ENCODE measurements at places on chromosomes 4 and X.

DNA sequence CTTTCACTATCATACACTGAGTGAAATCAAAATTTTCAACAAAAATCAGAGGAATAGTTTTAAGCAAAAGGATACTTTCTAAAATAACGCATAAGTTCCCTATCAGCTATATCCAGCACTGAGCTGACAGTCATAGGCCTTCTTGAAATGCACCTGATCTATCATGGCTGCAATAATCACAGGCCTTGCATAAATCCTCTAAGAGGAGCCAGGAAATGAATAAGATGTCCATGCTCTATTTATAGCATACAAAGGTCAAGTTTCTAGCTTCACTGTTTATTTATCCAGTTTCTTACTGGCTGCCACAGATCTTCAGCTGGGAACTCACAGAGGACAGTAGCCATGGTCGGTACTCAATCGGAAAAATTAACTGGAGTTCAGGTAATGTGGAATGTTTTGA lies 235.9 kb upstream of the DMD start:
- no peak for DNase-seq

GRCh38 chr4:36308150-36308549 lies 26.7 kb downstream of the DTHD1 start:
- no peak for DNase-seq

GRCh38 chr4:92809381-92809780 lies 505.6 kb downstream of the GRID2 start:
- no peak for DNase-seq

GRCh38 chrX:36436361-36436760 lies 516.8 kb downstream of the CFAP47 start:
- DNase-seq: no peak

GRCh38 chr4:158781963-158782362 lies 13.1 kb downstream of the FNIP2 start:
- DNase-seq: no peak

DNA sequence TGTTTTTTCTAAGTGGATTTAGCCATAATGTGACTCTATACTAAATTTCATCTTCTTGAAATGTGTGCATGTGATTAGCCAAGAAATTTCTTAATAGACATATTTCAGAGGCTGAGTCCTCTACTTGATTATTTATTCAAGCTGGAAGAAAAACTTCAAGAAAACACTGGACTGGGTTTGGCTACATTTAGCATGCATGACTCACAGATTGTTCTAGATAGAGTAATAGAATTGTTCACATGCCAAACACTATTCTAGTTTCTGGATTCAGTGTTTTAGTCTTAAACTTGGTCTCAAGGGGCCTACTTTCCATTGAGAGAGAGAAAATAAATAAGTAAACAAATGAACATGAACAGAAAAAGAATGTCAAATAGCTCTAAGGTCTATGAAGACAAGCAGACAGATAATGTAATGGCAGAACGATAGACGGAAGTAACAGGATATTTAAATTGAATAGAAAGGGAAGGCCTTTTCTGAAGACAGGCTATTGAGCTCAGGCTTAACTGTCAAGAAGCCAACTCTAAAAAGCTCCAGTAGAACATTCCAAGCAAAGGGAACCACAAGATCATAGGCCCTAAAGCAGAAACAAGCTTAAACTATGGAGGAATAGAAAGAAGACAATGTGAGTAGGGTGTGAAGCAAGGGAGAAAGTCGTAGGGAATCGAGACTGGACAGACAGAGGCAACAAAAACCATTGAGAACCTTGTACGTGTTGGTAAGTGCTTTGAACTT lies 104.6 kb downstream of the TMEM144 start:
- no peak for DNase-seq

GRCh38 chrX:103739421-103739820 lies 28.7 kb downstream of the TMEM31 start:
- no peak for DNase-seq

DNA sequence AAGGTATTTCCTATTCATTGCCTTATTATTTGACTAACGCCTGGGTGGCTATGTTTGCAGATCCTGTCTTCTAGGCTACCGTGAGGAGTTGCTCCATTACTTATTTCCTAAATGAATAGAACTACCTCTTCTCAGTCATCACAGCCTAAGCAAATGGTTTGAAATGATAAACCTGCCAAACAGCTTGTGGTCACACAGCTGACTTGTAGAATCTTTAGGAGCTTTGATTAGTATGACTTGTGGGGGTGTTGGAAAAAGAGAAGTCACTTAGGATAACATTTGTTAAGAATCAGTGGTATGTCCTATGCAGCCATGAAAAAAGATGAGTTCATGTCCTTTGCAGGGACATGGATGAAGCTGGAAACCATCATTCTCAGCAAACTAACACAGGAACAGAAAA lies 169.3 kb downstream of the PPARGC1A start:
- no peak for DNase-seq
